ENCODE measurements at places on chromosomes 6 and 20. TPM values are rescaled to one million over a fixed set of nuclear protein-coding genes. Genes with fewer than 3 reads are reported as not detected.

RAB32 gene
- 61.5 TPM for total RNA-seq

GJE1 gene
- not detected for total RNA-seq

TRPC4AP gene
- total RNA-seq = 48.4 TPM

STMND1 gene
- total RNA-seq = not detected

SOX4 gene
- 71.9 TPM for total RNA-seq

SLC26A8 gene
- total RNA-seq = not detected

CLPSL1 gene
- not detected for total RNA-seq

DEFB132 gene
- total RNA-seq = 0.10 TPM

DSTN gene
- total RNA-seq = 412 TPM

NRN1 gene
- total RNA-seq = 0.18 TPM

C4B gene
- 8.8 TPM for total RNA-seq

SPATS1 gene
- total RNA-seq = not detected

CD40 gene
- 14.1 TPM for total RNA-seq

ASIP gene
- not detected for total RNA-seq

MAK gene
- 0.21 TPM for total RNA-seq

RSPH9 gene
- total RNA-seq = 0.28 TPM

SLC17A4 gene
- not detected for total RNA-seq

HLA-DMB gene
- 0.44 TPM for total RNA-seq

CDH26 gene
- total RNA-seq = 0.46 TPM

DEFB124 gene
- total RNA-seq = not detected

SIRPB1 gene
- total RNA-seq = 0.72 TPM

NEURL2 gene
- 3.0 TPM for total RNA-seq

MYH7B gene
- total RNA-seq = 0.59 TPM

ZFP64 gene
- total RNA-seq = 18.4 TPM

TBC1D32 gene
- 15.8 TPM for total RNA-seq

LY86 gene
- total RNA-seq = not detected

NMBR gene
- total RNA-seq = not detected

FRMD1 gene
- total RNA-seq = 0.15 TPM

GGT7 gene
- 11.5 TPM for total RNA-seq

ABHD16B gene
- not detected for total RNA-seq

JPH2 gene
- total RNA-seq = 0.49 TPM

MUCL3 gene
- total RNA-seq = not detected

PRL gene
- total RNA-seq = not detected

CALHM5 gene
- not detected for total RNA-seq

HINT3 gene
- 11.5 TPM for total RNA-seq

RAET1L gene
- not detected for total RNA-seq

GLP1R gene
- total RNA-seq = not detected

SERPINB1 gene
- 40.8 TPM for total RNA-seq

RAB44 gene
- total RNA-seq = not detected

WFDC2 gene
- 1.6 TPM for total RNA-seq

SLC35F1 gene
- total RNA-seq = not detected

SYNE1 gene
- total RNA-seq = 3.2 TPM

SEL1L2 gene
- not detected for total RNA-seq

BMP6 gene
- 13.6 TPM for total RNA-seq

EPPIN gene
- total RNA-seq = not detected

FUT9 gene
- not detected for total RNA-seq

NOX3 gene
- not detected for total RNA-seq

NOTCH4 gene
- total RNA-seq = 2.0 TPM

RAMACL gene
- total RNA-seq = 0.13 TPM

BTN1A1 gene
- 0.10 TPM for total RNA-seq

CLIC5 gene
- 0.05 TPM for total RNA-seq

PROKR2 gene
- not detected for total RNA-seq

CHD6 gene
- 21.3 TPM for total RNA-seq

APOM gene
- total RNA-seq = 1.8 TPM

PAX1 gene
- not detected for total RNA-seq

SEMG1 gene
- total RNA-seq = not detected

ZNF831 gene
- total RNA-seq = 0.03 TPM

CDH4 gene
- total RNA-seq = not detected

TRDN gene
- total RNA-seq = not detected
